G401 (cell line): ENCODE measurements at places on chromosomes 13 and 19.

DNA sequence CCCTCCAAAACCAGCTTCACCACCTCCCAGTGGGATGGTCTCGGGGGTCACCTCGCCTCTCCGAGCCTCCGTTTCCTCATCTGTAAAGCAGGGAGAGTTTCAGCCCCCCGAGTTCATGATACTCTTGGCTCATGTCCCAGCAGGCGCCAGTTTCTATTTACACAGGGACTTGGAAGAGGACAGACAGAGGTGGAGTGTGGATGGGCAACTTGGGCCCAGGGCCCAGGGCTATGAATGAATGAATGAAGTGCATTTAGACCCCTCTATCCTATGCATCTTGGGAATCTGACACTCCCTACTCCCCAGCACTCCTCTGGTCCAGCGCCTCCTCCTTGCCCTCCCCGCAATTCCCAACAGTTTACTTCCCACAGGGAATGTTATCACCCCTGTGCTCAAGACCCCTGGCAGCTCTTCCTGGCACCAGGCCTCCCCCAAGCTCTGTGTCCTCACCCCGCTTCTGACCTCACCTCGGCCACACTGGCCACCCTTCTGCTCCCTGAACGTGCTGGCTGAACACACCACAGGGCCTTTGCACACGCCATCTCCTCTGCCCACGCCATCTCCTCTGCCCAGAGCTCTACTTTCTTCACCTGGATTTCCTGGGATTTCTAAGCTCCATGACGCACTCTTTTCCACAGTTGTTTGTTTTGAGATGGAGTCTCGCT is 4.9 kb upstream of the C2CD4C start:
- no peak for DNase-seq

DNA sequence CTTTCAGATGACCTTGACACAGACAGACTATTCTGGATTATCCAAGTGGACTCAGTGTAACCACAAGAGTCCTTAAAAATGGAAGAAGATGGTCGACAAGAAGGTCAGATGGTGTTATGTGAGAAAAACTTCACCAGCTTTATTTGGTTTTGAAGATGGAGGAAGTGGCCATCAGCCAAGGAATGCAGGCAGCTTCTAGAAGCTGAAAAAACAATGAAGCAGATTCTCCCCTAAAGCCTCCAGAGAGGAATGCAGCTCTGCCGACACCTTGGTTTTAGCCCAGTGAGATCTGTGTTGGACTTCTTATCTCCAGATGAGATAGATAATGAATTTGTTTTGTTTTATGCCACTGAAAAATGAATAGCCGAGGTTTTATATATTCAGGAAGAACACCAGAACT is 501.5 kb downstream of the DCT start:
- DNase-seq: no peak

GRCh38 chr19:461721-462551 is 1.1 kb upstream of the SHC2 start:
- no peak for DNase-seq

- no peak for DNase-seq
Measured at GRCh38 chr19:996051-996838, 4.0 kb upstream of the GRIN3B start.

GRCh38 chr19:41424335-41425173 is 2.6 kb downstream of the B3GNT8 start:
- DNase-seq: no peak

DNA sequence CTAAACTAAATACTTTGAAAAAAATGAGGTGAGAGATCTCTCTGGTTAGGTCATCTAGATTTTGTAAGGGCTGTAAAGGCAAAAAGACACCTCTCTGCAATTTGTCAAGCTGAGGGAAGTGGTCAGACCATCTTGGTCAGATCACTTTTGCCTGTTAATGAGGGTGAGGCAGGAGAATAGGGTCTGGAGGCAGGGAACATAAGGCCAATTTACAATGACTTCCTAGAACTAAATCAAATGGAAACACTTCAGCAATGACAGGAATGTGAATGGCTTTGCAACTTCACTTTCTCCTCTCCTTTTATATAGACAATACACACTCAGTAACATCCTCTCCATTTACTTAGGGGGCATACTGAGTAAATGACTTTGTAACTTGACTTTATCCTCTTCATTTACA is 1653.4 kb downstream of the SLITRK5 start:
- DNase-seq: no peak

- no peak for DNase-seq
Measured at GRCh38 chr13:47932950-47933923, 67.8 kb downstream of the SUCLA2 start.

DNA sequence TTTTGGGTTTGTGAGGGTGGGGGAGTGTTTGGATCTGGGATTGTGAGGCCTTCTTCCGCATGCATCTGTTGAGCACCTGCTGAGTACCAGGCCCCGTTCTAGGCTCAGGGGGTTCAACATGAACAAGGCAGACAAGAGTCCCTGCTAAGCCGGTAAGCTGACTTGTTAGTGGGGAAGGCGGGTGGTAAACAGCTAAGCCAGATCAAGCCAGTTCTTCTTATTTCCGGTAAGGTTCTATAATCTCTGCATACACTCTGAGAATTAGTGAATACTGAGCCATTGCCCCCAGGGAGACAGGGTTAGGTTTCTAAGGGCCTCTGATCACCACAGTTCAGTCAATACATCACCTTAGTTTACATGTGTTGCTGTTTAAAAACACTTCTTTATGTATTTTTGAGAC is 9.9 kb upstream of the EHD2 start:
- DNase-seq: no peak

DNA sequence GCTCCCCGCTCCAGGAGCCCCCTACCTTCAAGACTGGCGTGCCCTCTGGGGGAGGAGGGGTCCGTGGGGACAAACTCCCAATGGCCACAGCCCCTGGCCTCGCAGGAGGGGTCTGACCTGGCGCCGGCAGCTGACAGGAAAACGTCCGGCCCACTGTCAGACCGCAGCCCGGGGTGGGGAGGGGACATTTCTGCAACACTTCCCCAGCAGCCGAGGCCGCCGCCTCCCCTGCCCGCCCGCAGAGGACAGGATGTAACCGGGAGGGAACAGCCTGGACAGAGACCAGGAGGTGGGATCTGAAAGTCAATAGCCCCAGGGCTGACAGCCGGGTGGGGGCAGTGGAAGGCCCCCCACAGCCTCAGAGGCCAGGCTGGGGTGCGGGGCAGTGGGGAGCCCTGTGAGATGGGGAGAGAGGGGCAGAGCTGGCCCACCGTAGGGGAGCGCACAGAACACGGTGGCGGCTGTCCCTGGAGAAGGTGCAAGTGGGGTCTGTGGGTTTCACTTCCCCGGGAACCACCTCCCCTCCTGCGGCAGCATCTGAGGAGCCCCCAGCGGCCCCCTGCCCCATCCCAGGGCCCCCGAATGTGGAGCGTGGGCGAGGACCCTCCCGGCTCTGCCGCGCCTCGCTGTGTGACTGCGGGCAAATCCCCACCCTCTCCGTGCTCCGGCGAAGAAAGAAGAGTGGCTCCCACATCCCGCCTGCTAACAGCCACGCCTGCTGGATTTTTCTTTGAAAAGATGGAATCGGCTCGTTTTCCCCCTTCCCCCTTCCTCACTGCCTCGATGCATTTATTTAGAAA is at the start of gene PEAK3:
PEAK3 (minus strand) TSS at position 114 of the 800 bp plus-strand sequence. CDS start 1,244 bp downstream, outside the sequence.
- no peak for DNase-seq

DNA sequence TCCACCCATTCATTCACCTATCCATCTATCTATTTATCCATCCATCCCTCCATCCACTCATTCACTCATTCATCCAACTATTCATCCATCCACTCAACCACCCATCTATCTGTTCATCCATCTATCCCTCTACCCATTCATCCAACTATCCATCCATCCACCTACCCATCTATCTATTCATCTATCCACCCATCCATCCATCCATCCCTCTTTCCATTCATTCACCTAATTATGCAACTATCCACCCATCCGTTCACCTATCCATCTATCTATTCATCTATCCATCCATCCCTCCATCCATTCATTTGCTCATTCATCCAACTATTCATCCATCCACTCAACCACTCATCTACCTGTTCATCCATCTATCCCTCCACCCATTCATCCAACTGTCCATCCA is 54.5 kb downstream of the UNC13A start:
- no peak for DNase-seq

- no peak for DNase-seq
Measured at GRCh38 chr19:57212109-57212508, 18.7 kb upstream of the AURKC start.

GRCh38 chr19:56900573-56901097 is 60.1 kb upstream of the PEG3 start:
- no peak for DNase-seq

- no peak for DNase-seq
Measured at GRCh38 chr19:21680671-21681070, 86.7 kb downstream of the ZNF100 start.

DNA sequence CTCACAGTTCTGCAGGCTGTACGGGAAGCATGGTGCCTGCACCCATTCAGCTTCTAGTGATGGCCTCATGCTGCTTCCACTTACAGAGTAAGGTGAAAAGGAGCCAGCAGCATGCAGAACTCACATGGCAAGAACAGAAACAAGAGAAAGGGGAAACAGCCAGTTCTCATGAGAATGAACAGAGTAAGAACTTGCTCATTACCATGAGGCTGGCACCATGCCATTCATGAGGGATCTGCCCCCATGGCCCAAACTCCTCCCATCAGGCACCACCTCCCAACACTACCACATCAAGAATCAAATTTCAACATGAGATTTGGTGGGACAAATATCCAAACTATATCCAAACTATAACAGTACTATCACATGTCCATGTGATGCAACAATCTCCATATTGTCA is 72.1 kb downstream of the KATNAL1 start:
- DNase-seq: no peak

GRCh38 chr13:37481885-37482227 is 116.7 kb downstream of the POSTN start:
- DNase-seq: no peak

DNA sequence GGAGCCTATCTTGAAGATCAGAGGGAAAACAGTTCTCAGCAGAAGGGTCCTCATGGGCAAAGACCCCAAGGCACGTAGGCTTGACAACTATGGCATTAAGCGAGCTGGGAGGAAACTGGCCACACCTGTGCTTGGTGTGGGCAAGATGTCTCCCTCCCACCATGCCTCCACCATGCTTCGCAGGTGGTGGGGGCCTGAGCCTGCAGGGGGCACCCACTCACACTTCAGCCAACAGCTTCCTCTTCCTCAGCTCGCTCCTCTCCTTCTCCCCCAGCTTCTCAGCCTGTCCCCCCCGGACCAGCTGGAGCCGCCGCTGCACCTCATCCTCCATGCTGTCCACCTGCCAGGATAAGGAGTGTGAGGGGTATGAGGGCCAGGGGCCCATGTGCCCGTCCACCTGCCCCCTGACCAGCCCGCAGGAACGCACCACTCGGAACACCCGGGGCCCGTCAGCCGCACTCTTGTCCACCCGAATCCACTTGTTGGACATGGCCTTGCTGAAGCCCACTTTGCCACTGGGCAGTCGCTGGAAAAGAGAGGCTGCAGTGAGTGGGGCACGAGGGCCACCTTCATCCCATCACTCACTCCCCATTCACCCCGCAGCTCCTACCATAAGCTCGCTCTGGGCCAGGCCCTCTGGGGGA is 3.4 kb downstream of the FARSA start:
- DNase-seq: no peak

DNA sequence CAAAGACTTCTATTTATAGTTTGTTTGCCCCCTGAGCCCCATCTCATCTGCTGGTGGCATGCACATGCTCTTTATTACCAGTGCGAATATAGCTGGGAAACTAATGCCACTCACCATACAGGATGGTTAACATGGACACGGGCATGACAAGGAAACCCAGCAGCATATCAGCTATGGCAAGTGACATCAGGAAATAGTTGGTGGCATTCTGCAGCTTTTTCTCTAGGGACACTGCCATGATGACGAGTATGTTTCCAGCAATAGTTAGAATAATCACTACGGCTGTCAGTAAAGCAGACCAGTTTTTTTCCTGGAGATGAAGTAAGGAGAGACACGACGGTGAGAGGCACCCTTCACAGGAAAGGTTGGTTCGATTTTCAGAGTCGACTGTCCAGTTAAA is 1.5 kb downstream of the HTR2A start:
- DNase-seq: no peak

DNA sequence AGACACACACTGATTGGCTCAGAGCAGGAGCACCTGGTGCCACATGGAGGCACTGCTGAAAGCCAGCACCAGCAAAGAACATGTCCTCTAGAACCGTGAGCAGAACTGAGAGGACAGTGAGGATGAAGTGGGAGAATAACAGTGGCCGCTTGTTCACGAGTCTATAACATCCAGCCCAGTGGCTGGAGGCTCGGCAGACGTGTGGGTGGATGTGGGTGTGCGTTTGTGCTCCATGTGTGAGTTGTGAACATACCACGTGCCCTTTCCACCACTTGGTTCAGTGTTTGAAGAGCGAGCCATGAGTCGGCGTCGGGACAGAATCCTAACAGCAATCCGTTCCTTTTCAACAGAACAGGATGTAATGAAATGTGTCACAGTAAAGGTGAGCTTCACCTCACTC is 113.0 kb downstream of the SOX1 start:
- no peak for DNase-seq

- DNase-seq: no peak
Measured at GRCh38 chr13:30841154-30841553, 64.9 kb upstream of the MEDAG start.

DNA sequence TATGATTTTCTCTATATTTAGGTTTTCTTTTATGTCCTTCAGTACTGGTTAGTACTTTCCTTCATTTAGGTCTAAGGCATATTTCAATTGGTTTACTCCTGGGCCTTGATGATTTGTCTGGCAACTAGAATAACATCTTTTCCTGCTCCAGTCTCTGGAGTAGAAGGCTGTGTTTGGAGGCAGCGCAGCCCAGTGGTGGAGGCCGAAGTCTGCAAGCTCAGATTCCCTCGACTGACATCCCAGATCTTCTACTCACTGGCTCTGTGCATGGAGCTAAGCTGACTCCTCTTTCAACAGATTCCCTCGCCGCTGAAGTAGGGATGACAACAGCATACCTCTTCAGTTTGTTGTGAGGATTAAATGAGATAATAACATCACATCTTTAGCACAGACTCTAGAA is 141.0 kb downstream of the RAP2A start:
- no peak for DNase-seq

- no peak for DNase-seq
Measured at GRCh38 chr13:56975647-56976046, 165.1 kb upstream of the PRR20A start.

DNA sequence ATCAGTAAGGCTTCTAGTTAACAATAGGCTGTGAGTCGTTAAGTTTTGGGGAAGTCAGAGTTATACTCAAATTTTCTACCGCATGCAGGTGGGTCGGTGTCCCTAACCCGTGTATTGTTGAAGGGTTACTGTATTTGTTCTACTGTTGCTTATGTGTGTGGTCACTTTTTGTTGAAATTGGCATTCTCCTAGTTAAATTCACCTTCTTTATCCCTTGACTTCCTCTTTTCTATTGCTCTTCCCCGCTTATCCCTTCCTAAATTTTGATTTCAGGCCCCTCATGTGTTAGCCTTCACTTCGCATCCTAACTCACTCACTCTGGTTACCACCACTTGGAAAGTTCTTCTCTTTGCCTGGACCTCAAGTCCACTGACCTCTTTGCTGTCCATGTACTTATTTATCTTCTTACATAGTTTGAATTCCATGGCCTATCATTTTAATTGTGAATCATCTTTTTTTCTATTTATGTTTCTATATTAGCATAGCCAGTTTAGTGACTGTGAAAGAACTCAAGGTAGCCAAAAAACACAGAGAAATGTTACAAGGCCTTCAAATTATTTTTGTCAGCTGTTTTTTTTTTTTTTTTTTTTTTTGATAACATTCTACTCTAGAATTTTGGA is 52.9 kb downstream of the NDFIP2 start:
- DNase-seq: no peak

GRCh38 chr13:31476266-31476665 is 263.1 kb upstream of the RXFP2 start:
- DNase-seq: no peak
